EL (cell line): ENCODE measurements at places on chromosomes 6 and 20.
A peak's percentile ranks its signal among the peaks of the same experiment; 100 is the strongest.

GRCh38 chr6:125153391-125154117, at the start of gene TPD52L1:
Gene TPD52L1, plus strand, starts transcription at chr6:125153773. Its CDS starts 179 bp downstream, at chr6:125153952.
- DNase-seq: peak; percentile 60

DNA sequence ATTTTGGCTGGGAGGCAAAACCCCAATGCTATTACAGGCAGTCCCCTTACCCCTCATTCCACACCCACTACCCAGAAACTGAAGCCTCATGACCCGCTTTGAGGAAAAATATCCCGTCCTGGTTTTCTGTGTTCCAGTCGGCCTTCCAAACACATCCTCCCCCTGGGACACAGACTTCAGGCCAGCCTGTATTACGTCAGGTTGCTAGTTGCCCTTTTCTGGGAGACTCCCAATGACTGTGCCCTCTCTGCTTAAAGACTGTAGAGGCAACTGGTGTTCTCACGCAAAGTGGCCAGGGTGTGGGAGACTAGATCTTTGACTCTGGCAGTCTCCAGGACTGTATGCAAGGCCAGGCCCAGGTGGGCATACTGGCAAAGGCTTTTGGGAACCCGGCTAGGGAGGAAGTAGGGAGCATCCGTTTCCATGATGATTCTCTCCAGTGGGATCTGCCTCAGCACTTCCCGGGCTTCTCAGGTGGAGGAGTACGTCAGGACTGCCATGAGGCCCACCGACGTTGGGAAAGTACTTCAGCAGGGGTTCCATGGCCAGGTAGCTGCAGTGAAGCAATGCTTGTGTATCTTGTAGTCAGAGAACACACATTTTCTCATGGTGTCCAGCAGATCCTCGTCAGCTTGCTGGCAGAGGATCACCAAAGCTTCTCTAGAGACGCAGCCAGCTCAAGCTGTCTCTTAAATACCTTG, 34.9 kb downstream of the DYNLT1 start:
- DNase-seq: no peak

GRCh38 chr6:88494401-88495140, 328.4 kb upstream of the CNR1 start:
- no peak for DNase-seq

DNA sequence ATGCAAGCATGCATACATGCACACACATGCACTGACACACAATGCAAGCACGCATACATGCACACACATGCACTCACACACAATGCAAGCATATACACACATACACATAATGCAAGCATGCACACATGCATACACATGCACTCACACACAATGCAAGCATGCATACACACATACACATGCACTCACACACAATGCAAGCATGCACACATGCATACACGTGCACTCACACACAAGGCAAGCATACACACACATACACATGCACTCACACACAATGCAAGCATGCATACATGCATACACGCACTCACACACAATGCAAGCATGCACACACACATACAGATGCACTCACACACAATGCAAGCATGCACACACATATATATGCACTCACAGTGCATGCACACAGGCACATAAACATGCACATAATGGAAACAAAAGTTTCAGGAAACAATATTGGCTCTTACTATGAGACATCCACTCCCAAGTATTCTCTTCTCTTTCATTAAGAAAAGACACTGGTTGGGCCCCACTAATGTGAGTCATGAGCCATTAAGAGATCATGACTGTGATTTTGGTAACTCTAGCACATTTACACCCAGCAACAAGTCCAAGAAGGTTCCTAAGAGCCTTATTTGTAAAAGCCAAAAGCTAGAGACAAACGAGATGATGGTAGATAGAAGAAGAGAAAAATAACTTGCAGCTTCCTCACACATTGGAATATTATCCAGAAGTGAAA, 22.2 kb downstream of the APCDD1L start:
- no peak for DNase-seq

DNA sequence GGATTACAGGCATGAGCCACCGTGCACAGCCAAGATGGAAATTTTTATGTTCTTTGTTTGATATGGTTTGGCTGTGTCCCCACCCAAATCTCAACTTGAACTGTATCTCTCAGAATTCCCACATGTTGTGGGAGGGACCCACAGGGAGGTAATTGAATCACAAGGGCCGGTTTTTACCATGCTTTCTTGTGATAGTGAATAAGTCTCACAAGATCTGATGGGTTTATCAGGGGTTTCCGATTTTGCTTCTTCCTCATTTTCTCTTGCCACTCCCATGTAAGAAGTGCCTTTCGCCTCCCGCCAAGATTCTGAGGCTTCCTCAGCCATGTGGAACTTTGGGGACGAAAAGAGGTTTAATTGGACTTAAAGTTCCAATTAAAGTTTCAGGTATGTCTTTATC, 14.6 kb downstream of the EEF1A1 start:
- DNase-seq: no peak

GRCh38 chr20:61510778-61511330, 258.8 kb downstream of the CDH4 start:
- DNase-seq: no peak

DNA sequence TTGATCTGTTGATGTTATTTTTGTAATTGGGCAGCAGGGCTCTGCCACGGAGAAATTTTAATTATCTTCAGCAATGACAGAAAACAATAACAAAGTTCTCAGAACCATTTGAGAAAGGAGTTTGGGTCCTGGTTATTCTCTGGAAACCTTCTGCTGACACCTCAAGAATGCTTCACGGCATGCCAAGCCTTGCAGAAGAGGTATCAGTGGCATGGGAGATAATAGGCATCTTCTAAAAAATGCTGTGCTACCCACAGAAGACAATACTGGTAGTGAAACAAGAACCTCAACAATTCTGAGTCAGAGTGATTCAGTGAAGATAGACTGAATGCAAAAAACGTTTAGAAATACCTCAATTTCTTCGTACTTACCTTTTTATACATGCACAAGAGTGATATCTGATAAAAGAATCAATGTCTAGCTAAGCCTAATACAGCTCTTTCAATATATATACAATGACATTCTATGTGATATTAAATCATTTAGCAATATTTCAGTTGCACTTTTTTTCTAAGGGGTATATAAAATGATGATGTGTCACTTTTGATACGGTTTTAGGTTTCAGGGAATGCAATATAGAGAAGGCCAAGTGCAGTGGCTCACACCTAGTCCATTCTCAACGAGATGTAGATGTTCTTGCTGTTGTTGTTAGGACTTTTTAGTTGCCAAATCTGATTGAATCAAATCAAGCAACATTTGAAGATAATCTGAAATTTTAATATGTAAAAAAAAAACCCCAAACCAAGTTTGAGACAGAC, 110.4 kb upstream of the COL21A1 start:
- peak; percentile 48 for DNase-seq

DNA sequence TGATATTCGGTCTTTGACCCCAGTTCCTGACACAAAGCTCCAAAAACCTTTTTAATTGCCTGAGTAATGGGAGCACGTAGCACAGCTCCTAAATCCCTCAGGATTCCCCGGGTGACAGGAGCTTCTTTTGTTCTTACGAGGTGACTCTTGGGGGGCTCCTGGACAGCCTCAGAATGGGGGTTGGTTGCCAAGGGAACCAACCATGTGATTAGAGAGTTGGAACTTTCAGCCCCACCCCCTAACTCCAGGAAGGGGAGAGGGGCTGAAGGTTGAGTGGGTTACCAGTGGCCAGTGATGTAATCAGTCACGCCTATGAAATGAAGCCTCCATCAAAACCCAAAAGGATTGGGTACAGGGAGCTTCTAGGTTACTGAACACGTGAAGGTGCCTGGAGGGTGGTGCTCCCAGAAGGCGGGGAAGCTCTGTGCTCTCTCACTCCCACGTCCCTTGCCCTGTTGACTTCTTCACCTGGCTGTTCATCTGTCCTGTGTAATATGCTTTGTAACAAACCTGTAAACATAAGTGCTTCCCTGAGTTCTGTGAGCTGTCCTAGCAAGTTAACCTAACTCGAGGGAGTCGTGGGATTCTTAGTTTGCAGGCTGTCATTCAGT, 89.5 kb downstream of the CHMP4B start:
- no peak for DNase-seq

GRCh38 chr6:125363039-125363823, 61.5 kb upstream of the HDDC2 start:
- DNase-seq: peak; percentile 43

DNA sequence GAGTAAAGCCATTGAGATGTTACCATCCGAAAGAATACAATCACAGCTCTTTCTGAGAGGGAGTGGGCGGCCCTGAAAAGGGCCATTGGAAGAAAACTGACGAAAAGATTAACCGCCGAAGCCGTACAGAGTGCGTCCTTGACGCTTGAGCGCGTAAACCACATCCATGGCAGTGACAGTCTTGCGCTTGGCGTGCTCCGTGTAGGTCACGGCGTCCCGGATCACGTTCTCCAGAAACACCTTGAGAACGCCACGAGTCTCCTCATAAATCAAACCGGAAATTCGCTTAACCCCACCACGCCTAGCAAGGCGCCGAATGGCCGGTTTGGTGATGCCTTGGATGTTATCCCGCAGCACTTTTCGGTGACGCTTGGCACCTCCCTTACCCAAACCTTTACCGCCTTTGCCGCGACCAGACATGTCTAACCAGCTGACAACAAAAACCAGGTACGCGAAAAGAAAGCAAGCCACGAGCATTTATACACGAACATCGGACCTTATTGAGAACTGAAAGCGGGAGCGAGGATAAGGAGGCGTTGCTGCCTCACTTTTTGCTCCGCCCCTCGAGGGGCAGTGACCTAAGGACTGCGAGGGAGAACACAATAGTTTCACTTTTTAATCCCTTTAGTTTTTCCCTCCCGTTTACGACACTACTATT, 60.3 kb upstream of the HFE start:
- peak; percentile 99 for DNase-seq

GRCh38 chr6:1669996-1670395, 60.3 kb downstream of the FOXC1 start:
- no peak for DNase-seq

DNA sequence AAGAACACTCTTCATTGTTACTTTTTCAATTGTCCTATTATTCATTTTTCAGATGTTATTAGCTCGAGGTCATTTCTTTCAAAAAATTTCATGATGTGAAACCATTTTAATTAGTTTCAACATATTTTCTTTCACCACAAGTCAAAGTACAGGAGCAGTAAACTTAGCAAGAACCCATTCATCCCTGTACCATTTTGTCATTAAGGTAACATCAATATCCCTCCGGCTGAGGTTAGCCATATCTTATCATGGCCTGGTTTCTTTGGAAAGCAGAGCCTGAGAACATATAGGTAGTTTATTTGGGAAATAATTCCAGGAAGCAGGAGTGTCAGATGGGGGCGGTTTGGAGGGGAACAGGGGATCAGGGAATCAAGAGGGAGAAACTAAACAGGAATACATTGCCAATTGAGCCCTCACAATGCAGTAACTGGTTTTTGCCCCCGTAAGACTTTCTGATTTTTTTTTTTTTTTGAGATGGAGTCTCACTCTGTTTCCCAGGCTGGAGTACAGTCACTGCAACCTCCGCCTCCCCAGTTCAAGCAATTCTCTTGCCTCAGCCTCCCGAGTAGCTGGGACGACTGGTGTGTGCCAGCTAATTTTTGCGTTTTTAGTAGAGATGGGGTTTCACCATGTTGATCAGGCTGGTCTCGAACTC, 83.7 kb downstream of the MKKS start:
- DNase-seq: no peak

GRCh38 chr6:444653-445275, 53.2 kb downstream of the IRF4 start:
- no peak for DNase-seq

- DNase-seq: peak; percentile 5
Measured at GRCh38 chr6:75791881-75792280, 42.8 kb downstream of the MYO6 start.

DNA sequence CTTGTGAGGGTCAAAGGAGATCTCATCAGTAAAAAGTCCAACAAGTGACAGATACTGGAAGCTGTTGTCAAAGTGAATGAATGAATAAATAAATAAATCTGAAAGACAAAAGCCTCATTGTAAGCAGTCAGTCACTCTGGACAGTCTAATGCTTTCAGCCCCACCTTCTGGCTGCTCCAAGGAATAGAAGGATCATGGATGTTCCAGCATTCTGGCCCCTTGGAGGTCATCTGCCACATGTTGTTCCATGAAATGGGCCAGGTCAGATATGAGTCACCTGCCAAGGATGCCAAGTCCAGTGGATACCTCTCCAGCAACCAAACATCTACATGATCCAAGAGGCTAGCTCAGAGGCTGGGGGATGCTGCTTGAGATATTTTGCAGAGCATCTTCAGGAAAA, 185.6 kb downstream of the BMP7 start:
- peak; percentile 81 for DNase-seq

- DNase-seq: no peak
Measured at GRCh38 chr20:47355489-47356219, 845 bp downstream of the ZMYND8 start.

- DNase-seq: no peak
Measured at GRCh38 chr6:36120539-36120938, 9.8 kb upstream of the MAPK13 start.

GRCh38 chr6:33384581-33385020, 7.0 kb upstream of the KIFC1 start:
- DNase-seq: peak; percentile 71

DNA sequence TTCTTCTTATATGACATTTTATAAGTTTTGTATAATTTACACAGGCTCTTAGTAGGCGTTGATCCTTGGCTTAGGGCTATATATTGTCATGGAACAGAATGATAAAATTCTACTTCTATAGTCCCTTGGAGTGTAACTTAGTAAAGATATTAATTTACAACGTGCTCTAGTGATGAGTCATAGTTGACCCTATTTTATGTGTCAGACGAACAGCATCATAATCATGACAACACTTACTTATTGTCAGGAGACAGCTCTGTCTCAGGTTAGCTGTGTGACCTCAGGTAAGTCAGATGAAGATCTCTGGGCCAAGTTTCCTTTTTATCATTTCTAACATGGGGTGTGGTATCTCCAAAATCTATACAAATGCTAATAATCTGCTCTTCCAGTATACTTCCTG, 473.5 kb downstream of the UTRN start:
- peak; percentile 49 for DNase-seq

DNA sequence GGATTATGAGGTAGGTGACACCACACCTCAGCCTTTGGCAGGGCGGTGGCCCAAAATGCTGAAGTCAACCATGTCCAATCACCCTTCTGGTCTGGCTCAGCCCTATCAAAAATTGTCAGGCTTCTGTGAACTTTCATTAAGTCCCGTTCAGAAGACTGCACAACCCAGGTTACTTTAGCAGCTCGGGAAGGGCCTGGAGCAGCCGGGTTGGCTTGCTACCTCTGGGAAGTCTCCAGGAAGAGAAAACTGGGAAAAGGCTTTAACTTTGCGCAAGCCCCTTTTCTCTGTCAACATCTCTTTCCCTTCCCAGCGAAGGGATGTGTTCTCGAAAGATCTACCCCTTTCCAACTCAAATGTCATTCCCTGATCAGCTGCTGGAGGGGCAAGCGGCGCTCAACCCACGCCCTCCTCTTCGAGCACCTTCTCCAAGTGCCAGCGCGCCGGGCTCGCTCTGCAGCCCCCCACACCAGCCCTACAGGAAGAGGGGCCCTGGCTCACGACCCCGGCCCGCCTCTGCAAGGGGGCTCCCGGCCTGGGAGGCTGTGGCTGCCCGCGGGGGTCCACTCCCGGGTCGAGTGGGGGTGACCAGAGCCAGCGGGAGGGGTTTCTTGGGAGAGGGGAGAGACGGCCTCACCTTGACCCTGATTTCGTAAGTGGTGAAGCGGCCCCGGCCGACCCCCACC, 573 bp downstream of the SNX3 start:
- DNase-seq: peak; percentile 49
